NCI-H1092 treated with DMSO at 0.1 percent for 48 hours (cell line): ENCODE measurements at places on chromosomes 1 and 21.

GRCh38 chr1:26094076-26094669, 17.5 kb upstream of the PDIK1L start:
- DNase-seq: no peak

DNA sequence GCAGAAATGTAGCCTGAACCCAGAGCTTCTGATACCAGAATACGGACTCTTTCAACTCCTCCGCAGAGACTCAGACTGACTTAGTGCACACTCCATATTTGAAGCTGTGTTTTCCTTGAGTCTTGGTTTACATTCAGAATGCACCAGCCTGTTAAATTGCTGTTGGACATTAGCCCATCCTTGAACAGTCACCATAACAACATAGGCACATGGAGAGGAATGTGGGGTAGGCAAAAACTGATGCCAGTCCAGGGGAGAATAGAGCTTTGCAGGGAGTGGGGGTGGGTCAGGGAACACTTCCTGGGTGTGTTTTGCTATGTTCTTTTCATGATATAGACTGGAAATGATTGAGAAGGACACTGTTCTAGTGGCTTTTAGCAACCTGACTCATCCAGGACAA, 76.3 kb upstream of the CACNA1E start:
- peak; percentile 25 for DNase-seq

GRCh38 chr21:42651515-42652401, 1.7 kb upstream of the PDE9A start:
- peak; percentile 14 for DNase-seq

GRCh38 chr1:175848329-175848728, 104.9 kb upstream of the TNR start:
- no peak for DNase-seq

GRCh38 chr1:4128616-4129015, 228.5 kb upstream of the C1orf174 start:
- no peak for DNase-seq

DNA sequence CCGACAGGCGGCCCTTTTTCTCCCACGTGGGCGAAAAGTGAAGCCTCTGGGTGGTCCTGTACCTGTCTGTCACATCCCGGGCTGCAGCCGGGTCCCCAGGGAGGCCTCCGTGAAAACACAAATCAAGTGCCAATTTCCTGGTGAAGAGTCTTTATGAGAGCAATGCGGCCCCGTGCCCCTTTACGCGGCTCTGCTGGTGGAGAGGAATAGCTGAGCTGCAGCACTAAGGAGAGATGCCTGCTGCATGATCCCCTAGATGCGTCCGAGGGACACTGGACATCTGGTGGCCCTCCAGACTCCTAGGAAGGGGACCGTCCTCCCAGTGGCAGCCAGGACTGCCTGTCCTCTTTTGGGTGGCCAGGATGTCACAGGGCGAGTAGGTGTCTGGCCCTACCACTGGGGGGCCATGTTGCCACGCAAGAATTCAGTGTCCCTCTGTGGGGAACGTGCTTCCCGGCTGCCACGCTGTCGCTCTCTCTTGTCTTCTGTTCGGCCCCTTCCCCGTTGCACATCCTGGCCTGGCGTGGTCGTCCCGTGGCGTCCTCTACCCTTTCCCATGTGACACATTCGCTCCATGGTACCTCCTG, 38.7 kb downstream of the COL18A1 start:
- DNase-seq: peak; percentile 14

- no peak for DNase-seq
Measured at GRCh38 chr1:17162941-17163340, 42.0 kb upstream of the PADI1 start.
